Glomerular endothelial cell (primary cell): ENCODE measurements at places on chromosomes 16 and 17.

DNA sequence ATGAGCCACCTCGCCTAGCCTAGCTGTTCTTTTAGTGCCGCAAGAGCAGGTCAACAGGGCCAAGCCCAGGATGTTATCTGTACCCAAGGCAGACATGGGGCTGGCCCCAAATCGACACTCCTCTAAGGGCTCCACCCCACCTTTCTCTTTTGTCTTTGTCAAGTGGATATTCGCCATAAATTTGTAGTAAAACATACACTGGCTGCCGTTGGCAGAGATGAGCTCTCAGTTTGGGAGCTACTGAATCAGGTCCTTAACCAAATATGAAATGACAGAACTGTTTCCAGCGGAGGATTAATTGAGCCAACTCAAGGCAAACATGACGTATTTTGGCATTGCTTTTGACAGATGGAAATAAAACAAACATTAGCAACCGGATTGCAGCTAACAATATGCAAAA, 556.9 kb upstream of the CDH5 start:
- DNase-seq: no peak

DNA sequence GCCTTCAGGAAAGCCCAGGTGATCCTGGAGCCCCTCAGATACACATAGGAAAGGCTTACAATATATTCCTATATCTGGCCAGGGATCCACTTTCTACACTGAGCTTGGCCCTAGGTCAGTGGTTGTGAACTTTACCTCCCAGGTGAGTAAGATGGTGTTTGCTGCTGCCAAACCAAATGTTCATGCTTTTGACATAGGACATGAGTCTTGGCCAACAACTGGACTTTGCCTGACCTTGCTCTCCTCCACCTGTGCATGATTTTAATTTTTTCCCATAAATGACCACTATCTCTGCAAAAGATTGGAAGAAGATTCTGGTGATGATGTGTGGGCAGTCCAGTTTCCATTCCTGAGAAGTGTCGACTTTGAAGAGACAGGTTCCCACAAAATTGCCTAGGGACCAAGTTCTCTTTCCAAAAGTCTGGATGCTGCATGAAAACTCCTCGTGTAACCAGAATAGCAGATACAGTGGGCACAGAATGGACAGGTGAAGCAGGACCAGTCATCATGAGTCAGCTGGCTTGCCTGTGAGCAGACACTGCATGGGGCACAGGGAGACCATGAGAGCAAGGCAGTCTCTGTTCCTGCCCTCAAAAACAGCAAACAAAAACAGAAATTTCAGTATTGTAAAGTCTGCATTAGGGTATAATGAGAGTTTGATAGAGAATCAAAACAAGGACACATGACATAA, 226.4 kb upstream of the MON1B start:
- DNase-seq: no peak

DNA sequence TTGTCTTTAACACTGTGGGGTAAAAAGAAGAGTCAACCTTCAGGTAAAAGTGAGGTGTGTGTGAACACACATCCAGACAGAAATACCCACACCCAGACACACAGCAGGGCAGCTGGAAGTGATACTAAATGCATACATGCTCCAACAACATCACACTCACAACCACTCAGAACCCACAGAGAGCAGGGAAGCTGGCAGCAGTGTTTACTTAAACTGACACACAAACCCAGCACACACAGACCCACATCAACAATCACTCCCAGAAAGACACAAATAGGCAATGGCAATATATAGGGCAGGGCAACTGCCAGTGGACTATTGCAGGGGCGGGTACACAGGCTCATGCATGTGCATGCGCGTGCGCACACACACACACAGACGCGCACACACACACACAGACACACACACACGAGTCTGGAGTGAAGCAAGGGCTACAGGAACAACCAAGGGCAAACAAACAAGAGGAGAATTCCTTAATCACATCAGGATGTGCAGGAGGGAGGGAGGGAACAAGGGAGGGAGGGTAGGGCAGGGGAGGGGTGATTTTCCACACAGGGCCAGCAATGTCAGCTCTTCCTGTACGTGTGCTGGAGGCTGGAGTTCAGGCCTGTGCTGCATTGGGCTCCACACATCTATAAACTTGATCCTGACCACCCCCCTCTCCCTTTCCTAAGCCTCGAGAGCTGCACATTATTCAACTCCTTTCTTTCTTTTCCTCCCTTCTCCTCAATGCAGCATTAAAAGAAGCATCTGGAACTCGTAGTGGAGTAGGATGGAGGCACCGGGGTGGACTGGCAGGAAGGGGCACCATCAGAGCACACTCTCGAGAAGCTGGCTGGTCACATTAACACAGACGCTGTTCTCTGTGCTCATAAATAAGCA, 30.1 kb downstream of the HIC1 start:
- no peak for DNase-seq

GRCh38 chr16:88767546-88768070, 17.4 kb downstream of the PIEZO1 start:
- no peak for DNase-seq

- DNase-seq: no peak
Measured at GRCh38 chr16:53666786-53667415, 36.8 kb downstream of the RPGRIP1L start.

GRCh38 chr16:3019594-3020246, 448 bp upstream of the TNFRSF12A start:
- DNase-seq: no peak

GRCh38 chr16:2982402-2982801, 2.2 kb upstream of the PKMYT1 start:
- no peak for DNase-seq

GRCh38 chr16:29911676-29912010, 11.4 kb downstream of the ASPHD1 start:
- no peak for DNase-seq

DNA sequence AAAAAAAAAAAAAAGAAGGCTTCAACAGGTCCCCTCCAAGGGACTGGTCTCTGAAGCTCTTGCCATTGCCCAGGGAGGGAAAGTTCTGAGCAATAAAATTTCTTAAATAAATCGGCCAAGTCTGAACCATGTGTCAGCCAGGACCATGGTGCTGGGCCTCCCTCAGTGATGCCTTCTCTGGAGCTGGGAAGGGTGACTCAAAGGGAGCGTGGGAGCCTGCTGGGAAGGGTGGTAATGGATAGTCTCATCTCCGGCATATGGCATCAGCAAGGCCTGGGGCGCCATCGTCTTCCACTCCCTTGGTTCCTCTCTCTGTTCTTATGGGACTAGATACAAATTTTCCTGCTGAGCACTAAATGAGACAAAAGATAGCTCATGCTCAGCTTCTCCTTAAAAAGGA, 2.3 kb downstream of the VKORC1 start:
- no peak for DNase-seq

GRCh38 chr17:50177983-50178834, 12.4 kb downstream of the SGCA start:
- DNase-seq: no peak

- DNase-seq: no peak
Measured at GRCh38 chr16:79303206-79303605, 297.3 kb downstream of the MAF start.

- no peak for DNase-seq
Measured at GRCh38 chr16:88466175-88466862, 13.2 kb downstream of the ZFPM1 start.

DNA sequence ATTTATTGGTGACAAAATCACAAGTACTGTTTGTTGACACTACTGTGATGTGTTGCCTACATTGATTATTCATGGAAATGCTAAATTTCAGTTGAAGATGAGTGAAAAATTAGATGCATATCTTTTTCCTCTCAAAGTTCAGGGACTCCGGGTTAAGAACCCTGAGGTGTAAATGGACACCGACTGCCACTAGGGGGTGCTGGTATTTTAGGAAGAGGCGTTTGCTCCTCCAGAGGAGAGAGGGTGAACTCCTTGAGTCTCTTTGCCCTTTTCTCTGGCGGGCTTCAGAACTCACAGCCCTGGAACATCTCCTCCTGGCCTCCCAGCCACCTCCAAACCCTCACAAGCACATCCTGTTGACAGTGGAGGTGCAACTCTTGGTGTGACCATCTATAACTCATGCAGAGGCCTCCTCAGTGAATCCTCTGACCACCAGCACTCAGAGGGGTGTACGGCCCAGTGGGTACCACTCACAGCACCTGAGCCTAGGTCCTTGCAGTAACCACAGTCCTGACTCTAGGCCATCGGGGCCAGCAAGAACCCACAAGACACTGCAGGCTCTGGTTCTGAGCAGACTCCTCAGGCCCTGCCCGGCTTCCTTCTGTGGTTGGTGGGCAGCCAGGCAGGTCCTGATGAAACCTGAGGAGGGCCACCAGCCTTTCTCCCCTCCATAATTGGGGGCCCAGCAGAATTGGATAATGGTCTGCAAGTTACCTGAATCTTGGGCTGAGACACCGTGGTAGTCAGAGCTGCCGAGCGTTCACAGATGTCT, 26.2 kb upstream of the PIK3R5 start:
- DNase-seq: no peak
